Activated CD8-positive, alpha-beta memory T cell treated with anti-CD3 and anti-CD28 coated beads for 1 hour (primary cell): ENCODE measurements at places on chromosomes 7 and 10.

DNA sequence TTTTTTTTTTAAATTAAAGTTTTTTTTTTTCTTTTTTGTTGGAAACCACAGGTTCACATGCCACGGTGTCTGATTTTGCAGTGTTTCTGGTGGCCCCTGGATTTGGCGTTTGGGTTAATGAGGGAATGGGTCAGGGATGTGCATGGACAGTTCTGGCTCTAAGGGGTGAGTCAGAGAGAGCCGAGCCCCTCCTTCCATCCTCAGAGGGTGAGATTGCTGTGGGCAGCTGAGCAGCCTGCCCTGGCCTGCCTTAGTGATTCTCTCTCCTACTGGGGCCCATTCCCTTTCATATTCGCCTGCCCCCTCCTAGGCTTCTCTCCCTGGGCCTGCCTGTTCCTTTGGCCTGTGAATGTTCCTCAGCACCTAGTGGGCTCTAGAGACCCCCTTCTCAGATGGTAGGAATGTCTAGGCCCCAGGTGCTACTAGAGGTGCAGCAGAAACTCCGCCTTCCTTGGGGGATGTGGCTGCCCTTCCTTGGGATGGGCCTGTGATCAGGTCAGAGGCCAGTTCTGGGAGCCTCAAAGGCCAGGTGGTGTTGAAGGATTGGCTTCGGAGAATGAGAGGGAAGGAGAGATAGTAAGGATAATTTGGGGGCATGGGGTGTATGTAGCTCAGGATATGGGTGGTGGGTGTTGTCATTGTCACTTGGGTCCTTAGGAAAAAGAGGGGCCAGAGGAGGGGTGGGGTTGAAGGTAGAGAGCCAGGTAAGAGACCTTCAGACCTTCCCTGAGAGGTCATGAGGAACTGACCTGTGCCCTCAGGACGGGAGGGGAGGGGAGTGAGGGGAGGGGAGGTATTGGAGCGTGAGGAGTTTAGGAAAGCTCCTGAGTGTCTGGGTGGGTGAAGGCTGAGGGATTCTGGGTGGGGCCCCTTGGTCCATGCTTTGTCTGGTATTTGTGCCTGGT lies 19.8 kb downstream of the TSPAN14 start:
- no peak for DNase-seq

- no peak for DNase-seq
Measured at GRCh38 chr7:150435390-150436073, 14.9 kb upstream of the GIMAP8 start.

DNA sequence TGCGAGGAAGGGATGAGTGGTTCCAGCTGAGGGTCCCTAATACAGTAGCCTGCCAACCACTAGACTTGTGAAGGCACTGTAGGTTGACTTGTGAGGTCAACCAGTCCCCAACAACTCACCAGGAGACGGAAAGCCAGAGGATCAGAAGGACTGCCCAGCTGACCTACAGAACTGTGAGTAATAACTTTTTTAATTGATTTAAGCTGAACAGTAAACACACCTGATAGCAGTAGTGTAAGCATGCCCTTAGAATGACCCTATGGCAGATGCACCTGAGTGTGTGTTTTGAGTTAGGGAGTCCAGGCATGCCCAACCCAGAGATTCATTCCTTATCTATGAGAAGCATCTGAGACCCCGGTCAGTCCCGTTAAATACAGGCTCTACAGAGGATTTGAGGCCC lies 14.1 kb downstream of the PRLHR start:
- no peak for DNase-seq

DNA sequence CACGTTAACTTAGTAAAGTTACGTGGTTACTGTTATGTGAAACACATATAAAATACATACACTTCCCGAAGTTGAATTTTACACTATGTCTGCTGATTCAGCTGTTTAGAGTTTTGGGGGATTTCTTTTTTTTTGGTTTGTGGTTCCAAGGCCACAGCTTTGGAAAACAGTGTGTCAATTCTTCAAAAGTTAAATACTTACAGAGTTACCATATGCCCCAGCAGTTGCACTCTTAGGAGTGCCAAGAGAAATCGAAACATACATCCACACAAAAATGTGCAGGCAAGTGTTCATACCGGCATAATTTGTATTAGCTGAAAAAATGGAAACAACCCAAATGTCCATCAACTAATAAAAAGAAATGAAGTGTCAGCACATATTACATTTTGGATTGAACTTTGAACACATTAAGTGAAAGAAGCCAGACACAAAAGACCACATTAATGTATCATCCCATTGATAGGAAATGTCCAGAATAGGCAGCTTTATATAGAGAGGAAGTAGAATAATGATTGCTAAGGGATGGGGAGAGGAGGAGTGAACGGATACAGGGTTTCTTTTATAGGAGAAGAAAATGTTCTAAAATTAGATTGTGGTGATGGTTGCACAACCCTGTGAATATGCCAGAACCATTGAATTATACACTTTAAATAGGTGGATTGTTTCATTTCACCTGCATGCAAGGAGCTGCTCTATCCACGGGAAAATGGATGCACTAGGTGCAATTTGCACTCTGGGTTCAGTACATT lies 17.6 kb downstream of the APBB1IP start:
- DNase-seq = no peak

- no peak for DNase-seq
Measured at GRCh38 chr7:90961037-90961725, 303.1 kb upstream of the FZD1 start.

DNA sequence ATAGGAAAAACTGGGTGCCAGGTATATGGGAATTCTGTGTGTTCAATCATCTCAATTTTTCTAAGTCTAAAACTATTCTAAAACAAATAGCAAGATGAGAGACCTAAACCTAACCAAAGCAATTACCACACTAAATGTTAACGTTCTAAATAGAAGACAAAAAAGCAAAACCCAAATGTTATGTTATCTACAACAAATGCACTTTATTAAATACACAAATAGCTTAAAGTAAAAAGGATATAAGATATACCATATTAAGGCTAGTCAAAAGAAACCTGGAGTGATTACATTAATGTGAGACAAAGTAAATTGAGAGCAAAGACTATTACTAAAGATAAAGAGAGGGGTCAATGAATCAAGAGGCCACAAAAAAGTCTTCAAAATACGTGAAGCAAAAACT lies 81.4 kb downstream of the LARP4B start:
- no peak for DNase-seq

DNA sequence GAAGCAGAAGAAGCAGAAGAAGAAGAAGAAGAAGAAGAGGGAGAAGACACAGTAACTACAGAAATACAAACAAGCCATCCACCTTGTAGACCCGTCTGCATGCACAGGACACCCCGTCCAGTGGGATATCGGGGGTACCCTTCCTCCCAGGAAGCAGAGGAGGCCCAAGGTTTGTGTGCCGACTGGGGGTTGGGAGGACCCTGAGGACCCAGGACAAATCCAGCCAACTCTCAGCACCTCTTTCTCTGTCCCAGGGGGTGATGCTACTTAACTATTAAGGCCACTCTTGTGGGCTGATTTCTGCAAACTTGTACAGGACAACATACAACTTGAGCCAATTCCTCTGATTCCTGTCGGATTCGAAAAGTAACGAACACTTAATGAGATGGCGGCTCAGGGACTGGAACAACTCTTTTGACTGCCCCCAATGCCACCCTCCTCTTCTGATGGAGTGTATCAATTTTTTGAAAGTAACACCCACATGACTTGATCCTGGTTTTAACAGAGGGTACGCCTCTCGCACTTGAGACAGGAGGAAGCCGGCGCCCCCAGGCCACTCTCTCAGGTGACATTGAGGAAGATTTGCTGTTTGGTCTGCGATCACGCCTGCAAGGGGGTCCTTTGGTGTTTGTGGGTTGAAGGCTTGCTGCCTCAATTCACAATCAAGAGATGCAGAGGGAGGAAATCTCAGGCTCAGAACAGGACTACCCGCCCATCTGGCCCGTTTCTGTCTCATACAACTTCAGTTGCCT lies 192.6 kb downstream of the TNS3 start:
- no peak for DNase-seq

GRCh38 chr10:73863039-73863817 lies 11.1 kb downstream of the CAMK2G start:
- no peak for DNase-seq

GRCh38 chr7:130294314-130294713 lies 1.4 kb downstream of the CPA4 start:
- DNase-seq = no peak

- DNase-seq = no peak
Measured at GRCh38 chr10:13971601-13972475, 358.9 kb downstream of the FRMD4A start.

- DNase-seq = no peak
Measured at GRCh38 chr7:79337717-79338116, 115.8 kb downstream of the MAGI2 start.

DNA sequence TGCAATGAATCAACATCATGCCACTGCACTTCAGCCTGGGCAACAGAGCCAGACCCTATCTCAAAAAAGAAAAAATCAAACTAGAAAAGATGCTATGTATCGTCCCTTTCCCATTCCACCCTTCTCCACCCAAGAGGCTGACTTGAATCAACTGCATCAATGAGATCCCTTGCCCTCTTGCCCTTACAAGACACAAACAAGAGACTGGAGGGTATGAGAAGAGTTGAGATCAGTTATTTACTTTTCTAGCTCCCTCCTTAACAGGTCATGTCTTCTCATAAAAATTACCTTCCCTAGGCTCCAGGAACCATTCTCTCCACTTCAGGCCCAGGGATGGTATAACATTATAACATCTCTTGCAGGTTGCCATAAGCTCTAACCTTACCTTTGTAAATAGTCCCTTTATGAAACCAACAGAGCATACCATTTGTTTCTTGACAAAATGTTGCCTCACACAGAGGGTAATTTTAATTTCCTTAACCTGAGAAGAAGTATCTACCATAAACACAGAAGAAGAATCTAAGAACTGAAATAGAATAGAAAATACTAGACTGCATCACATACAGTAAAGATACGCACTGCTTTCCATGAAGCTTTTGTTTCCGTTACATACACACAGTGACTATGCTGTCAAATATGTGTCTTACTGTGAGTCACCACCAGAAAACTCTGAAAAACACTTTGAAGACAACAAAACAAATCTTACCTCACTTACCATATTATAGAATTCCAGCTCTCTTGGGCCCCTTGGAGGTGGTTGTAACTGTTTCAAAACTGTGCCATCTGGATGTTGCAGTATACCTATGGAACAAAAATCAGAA lies 30.5 kb downstream of the IPMK start:
- no peak for DNase-seq

GRCh38 chr7:78203042-78203720 lies 404.6 kb downstream of the PHTF2 start:
- no peak for DNase-seq

DNA sequence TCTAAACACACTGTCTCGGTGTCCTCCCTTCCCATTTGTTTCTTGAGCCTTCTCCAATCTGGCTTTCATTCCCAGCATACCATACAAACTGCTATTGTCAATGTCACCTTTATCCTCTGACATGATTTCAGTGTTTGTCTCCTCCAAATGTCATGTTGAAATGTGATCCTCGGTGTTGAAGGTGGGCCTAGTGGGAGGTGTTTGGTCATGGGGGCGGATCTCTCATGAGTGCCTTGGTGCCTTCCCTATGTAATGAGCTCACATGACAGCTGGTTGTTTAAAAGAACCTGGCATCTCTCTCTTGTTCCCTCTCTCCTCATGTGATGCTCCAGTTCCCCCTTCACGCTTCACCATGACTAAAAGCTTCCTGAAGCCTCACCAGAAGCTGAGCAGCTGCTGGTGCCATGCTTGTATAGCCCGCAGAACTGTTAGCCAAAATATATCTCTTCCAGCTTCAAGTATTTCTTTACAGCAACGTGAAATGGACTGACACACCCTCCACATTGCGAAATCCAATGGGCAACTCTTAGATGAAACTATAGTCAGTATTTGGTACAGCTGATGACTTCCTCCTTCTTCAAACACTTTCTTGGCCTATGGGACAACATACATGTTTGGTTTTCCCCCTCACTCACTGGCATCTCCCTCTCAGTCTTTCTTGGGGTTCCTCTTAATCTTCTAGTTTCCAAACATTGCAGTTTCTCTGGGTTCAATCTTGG lies 27.8 kb downstream of the RNLS start:
- DNase-seq = no peak

GRCh38 chr10:21490711-21491105 lies 34.8 kb downstream of the SKIDA1 start:
- DNase-seq = no peak
